ENCODE measurements at places on chromosomes 1 and 21.

- no peak for DNase-seq
These were observed 37.7 kb upstream of the BCL10 start for GRCh38 chr1:85313888-85314696.

GRCh38 chr1:20483833-20484518 lies 2.0 kb downstream of the CAMK2N1 start:
- DNase-seq, result no peak

DNA sequence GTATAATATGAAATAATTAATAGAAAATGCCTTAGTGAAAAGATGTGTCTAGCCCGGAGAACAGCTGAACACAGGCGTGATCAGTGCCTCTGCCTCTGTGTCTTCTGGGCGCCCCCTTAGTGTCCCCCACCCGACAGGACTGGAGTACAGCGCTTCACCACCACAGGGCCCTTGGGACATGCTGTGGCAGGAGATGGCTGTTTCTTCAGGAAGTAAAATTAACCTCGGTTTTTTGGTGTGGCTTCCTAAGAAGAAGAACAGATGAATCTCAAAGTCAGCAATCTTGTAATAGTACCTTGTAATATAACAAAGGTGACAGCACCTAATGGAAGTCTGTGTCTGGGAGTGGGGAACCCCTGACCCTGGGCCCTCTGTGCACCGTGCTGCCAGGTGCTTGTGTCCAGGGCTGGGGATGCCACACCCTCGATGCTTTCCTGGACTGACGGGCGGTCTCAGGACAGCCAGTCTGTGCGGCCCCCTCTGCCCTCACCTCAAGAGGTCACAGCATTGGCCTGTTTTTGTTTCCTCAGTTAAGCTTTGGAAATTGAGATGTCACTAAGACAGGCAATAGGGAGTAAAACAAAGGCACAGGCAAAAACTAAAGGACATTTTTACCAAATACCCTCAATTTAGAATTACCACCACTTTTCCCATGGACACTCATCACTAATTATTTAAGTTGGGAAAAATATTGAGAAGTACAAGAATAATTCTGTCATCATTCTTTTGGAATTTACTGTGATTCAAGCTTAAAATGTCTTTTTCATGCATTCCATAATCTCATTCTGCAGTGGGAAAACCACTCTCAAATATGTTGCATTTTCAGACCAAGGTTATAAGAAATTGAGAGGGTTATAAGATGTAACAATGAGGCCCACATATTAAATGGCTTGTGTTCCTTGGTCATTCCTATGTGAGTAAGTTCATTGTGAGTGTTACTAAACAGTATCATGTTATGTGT lies 79.3 kb downstream of the ADARB1 start:
- DNase-seq, result no peak

- no peak for DNase-seq
These were observed 7.7 kb upstream of the RSPH1 start for GRCh38 chr21:42503711-42504110.

GRCh38 chr1:107358619-107359327 lies 217.9 kb downstream of the NTNG1 start:
- DNase-seq, result no peak

DNA sequence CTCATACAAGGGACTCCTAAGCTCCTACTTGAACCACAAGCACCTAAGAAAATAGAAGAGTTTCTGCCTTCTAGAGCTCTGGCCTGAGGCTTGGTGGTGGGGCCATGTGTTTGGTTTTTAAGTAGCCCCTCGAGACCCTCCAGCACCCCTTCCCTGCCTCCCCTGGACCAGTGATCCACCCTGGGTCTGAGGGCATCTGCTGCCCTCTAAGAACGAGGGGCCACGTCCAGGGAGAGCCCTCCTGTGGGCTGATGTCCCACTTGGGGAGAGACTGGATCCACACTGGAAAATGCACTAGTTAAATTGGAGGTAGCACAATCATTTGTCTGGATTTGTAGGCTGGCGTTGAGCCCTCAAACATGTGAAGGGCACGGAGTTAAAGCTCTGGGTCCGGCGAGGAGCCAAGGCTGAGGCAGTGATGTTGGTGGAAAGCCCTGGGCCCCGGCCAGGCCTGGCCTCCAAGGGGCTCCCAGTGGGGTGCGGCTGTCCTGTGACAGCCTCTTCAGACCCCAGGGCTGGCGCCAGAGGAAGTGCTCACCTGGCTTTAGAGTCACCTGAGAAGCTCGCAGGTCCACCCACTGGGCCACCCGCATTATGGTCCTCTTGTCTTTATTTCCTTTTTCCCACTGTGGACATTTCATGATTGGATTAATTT lies 65.2 kb downstream of the SLC37A1 start:
- no peak for DNase-seq

DNA sequence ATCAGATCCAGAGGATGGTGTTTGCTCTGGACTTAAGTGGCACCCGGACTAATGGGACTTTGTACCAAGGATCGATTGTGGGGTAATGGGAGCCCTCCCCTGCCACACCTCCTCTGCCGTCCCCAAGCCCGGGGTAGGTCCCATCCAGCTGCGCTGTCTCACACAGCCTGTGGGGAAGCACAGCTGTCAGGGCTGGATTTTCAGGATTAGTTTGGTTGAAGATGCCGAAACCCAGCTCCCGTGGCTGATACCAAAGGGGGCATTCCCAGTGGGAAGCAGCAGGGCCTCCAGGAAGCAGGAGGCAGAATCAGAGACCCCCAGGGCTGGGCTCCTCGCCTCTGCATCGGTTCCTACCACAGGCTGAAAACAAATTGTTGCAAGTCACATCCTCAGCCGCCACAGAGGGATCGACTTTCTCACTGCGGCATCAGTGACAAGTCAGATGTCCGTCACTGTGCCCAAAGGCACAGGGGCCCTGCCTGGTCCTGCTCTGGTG lies 59.7 kb downstream of the MATN1 start:
- DNase-seq, result no peak

- DNase-seq, result no peak
These were observed 25.4 kb downstream of the CHD5 start for GRCh38 chr1:6154525-6155319.

- no peak for DNase-seq
These were observed 53.9 kb downstream of the FH start for GRCh38 chr1:241465673-241466072.

DNA sequence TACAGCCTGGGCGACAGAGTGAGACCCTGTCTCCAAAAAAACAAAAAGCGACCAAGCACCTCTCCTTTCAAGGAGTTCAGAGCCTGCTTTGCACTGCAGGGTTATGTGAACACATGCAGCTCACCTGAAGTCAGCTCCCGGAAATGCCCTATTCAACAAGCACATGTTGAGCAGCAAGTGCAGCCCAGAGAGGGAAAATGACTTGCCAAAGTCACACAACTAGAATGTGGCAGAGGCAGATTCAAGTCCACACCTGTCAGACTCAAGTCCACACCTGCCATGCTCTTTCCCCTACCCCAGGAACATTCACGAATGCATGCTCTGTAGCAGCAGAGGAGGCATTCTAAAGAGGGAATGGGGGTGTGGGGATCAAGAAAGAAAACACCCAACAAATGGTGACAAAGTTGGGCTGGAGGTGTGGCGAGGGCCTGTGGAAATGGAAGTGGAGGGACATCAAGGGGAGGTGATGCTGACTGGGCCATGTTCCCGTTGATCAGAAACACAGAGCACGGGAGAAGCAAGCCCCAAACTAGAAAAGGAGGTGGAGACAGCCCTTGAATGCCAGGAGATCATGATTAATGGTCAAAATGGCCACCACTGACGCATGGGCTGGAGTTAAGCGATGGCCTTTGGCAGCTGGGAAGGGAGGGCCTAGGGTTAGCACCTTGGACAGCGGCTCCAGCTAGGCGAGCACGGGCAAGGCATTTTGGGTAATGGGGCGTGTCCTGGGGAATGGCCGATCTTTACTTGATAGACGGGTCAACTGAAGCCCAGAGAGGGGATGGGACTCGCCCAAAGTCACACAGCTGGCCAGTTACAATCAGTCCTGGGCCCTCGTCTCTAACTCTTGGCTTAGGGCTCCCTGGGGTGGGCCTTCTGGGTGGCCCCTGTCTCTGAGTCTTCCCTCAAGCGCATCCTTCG lies 21.5 kb downstream of the RAP1GAP start:
- DNase-seq, result no peak

DNA sequence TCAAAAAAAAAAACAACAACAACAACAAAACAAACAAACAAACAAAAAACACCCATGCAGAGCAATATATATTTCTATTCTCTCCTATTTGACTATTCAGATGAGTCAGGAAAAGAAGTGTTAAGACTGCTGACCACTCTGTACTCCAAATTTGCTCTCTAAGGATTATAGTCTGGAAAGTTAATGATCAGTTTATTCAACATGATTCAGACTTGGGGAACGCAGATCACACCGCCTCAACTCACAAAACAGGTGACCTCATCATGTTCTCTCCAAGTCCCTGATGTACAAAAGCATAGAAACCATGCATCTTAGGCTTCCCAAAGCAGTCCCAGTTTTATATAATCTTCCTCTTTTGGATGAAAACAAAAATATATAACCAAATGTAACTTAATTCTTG lies 51.9 kb upstream of the PRRC2C start:
- no peak for DNase-seq

DNA sequence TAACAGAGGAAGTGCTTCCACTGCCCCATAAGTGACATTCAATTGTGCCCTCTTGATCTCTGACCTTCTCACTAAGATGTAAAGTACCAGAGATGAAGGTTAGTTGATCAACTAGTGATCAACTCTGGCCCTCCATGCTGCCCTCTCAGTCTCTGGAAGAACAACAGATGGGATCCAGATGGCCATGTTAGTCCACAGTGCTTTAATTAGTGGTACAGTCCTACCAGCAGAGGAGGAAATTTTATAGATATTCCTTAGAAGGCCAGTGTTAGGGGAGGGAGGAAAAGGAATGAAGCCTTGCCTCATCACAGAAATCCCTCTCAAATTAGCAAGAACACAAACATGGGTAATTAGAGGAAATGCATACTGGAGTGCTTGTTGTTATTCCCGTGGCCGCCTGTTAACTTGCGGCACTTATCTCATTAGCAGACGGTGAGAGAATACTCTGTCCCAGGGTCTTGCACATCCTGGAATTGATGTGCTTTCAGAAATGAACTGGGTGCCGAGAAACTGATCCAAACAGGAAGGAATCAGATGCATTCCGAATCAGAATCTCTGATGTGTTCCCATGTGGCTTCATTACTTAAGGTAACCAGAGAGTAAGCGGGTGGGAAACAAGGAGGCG lies 91.1 kb upstream of the RGS4 start:
- no peak for DNase-seq

GRCh38 chr1:2474933-2475371 lies 1.1 kb upstream of the PLCH2 start:
- no peak for DNase-seq

DNA sequence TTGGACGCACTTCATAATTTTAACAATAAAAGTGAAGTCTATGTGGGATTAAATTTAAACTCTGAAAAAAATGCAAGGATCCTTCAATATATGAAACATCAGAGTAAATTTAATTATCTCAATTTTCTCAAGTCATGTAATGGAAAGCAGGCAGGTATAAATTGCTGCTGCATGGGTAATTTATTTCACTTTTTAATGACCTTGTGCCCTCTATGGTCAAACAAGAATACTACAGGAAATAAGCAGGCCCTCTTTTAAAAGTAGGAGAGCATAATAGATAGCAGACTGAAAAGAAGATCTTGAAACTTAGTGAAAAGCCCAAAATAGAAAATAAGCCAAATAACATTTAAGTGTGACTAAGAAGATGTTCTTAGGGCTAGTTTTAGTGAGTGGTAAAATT lies 22.9 kb downstream of the BCAS2 start:
- no peak for DNase-seq

DNA sequence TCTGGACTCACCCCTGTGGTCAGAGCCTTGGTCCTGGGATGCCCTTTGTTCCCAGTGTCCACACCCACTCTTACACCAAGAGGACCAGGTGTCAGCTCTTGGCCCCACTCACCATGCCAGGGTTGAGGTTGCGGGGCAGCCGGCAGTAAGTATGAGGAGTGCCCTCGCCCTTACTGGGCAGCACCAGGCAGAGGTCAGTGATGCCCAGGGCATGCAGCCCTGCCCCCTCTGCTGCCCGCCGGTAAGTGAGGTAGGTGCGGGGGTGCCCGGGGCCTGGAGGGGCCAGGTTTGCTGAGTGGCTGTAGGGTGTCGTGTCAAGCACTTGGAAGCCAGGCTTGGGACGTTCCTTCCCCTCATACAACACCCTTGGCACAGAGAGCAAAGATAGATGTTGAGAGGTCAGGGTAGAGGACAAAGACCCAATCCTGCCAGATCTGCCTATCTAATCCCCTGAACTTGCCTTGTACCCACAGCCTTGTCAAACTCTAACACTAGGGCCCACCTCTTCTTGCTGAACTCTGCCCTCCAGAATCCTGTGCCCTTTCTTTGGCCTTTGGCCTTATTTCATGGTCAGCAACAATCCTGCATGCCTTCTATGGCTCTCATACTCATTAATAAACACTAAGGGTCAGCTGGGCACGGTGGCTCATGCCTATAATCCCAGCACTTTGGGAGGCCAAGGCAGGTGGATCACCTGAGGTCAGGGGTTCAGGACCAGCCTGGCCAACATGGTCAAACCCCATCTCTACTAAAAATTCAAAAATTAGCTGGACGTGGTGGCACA lies 3.6 kb downstream of the DENND4B start:
- DNase-seq, result no peak

DNA sequence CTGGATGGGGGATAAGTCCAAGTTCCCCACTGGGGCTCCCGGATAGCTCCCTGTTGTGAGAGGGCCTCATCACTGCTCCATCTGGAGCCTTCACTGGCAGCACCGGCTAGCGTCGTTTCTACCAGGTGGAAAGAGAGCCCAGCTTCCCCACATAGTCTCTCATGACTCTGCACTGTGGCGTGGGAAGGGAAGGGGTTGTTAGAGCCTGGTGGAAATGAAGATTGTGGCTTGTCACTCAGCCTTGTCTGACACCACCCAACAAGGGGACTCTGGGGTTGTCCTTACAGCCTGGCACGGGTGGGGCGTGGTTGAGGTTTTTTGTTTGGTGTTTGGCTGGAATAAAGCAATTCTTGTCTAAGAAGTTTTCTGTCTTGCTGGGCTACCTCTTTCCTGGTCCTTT lies 94.6 kb downstream of the ADARB1 start:
- DNase-seq, result no peak

DNA sequence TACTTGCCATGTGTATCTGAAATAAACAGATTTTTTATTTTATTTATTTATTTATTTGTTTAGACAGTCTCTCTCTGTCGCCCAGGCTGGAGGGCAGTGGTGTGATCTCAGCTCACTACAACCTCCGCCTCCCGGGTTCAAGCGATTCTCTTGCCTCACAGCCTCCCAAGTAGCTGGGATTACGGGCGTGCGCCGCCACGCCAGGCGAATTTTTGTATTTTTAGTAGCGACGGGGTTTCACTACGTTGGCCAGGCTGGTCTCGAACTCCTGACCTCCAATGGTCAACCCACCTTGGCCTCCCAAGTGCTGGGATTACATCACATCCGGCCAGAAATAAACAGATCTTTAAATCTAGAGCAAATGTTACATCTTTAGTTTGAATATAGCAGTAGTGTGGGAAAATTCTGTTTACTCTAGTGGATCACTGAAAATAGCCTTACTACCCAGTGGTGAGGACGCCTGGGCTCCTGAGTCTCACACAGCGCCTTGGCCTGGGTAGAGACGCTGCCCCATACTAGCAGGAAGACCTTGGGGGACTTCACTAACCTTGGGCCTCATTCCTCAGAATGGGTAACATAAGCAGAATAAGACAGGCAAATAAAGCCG lies 709 bp downstream of the GART start:
- DNase-seq, result no peak
